AG04449 (cell line): ENCODE measurements at places on chromosomes 5 and 9.

DNA sequence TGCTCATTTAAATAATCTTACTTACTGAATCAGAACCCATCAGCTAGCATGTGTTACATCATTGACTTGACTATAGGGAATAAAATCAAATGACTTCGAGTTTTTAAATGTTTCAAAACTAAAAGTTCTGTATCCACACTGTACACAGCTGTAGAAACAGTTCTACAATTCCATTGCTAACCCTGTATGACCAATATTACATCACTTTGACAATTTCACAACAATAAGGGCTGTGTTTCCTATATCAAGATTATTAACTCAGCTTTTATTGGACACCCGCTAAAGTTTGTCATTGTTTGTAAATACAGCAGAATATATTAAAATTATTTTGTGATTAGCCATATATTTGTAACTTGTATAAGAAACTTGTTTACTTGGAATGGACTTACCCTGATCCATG lies 540.8 kb downstream of the PRELID2 start:
- no peak for DNase-seq

GRCh38 chr9:127305838-127306226 lies 41.3 kb downstream of the GARNL3 start:
- DNase-seq = no peak

DNA sequence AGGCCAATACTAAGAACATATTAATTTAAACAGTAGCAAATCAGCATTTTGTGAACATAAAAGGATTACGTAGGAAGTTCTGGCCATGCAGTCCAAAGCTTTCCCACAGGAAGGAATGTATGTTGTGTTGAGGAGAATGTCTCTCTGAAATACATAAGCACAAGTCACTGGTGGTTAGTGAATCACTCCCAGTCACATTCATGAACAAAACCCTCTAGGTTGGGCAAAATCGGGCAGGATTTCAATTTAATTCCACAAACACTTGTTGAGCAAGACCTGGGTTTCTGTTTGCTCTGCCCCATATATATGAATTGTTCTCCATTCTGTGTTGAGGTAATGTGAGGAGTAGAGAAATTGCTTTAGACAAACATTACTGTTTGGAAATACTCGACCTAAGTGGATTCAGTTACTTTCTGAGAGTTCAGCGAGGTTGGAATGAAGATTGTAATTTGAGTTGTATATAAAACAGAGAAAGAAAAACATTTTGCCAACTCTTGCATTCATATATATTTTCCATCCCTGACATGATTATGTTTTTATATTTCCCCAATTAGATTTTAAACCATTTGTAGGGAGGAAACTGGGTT lies 127.6 kb upstream of the RPS23 start:
- peak; percentile 100 for DNase-seq

GRCh38 chr5:164357395-164358033 lies 852.1 kb downstream of the MAT2B start:
- no peak for DNase-seq

- DNase-seq = no peak
These were observed 4.1 kb upstream of the HDHD3 start for GRCh38 chr9:113380869-113381378.

DNA sequence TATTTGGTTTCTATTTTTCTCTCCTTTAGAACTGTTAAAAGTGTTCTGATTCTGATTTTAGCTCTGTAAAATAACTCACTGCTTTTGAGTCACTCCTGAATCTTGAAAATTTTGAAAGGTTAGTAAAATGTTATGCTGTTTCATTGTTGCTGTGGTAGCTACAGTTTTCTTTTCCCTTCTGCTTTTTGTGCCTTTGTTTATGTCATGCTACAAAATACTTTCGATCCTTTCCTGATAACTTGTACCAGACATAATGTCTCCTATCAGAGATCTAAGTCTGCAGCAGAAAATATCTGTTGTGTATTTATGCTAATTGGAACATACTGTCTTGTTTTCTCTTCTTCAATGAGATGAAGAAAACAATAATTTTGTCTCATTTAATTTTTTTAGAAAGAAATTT lies 26.9 kb upstream of the CEP120 start:
- DNase-seq = no peak

GRCh38 chr9:18404434-18405029 lies 69.4 kb upstream of the ADAMTSL1 start:
- no peak for DNase-seq

DNA sequence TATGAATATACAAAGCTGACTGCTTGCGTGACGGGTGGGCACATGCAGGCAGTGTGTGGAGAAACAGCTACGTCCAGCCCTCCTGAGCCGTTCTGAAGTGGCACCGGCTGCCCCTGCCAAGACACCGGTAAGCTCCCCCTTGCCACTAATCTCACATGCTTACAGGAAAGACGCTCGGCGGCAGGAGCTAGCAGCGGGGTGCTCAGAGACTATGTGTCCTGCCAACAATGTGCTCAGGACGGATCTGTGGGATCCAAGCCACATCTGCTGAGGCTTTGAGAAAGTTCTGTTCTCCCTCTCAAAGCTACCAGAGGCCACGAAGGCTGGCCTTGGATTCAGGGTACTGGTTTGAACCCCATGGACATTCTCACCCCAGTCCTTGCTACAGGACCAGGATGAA lies 157.2 kb upstream of the PHYKPL start:
- DNase-seq = no peak

- no peak for DNase-seq
These were observed 39.5 kb upstream of the CFAP157 start for GRCh38 chr9:127667127-127667844.

- no peak for DNase-seq
These were observed 1141.1 kb upstream of the ACO1 start for GRCh38 chr9:31243386-31243785.

GRCh38 chr9:117104206-117104605 lies 310.7 kb downstream of the ASTN2 start:
- no peak for DNase-seq

DNA sequence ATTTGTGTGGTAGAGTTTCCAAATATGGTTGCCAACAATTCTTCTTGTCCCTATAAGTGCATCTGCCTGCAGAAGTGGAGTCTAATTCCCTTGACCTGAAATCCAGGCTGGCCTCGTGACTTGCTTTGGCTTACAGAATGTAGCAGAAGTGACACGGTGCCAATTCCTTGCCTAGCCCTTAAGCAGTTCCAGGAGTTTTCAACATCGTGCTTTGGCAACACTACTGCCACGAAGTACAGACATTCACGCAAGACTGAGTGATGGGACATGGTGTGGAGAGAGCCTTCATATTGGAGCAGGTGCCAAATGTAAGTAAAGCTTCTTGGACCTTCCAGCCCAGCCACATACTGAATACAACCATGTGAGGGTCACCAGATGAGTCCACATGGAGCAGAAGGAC lies 92.9 kb upstream of the NEK6 start:
- DNase-seq = no peak

DNA sequence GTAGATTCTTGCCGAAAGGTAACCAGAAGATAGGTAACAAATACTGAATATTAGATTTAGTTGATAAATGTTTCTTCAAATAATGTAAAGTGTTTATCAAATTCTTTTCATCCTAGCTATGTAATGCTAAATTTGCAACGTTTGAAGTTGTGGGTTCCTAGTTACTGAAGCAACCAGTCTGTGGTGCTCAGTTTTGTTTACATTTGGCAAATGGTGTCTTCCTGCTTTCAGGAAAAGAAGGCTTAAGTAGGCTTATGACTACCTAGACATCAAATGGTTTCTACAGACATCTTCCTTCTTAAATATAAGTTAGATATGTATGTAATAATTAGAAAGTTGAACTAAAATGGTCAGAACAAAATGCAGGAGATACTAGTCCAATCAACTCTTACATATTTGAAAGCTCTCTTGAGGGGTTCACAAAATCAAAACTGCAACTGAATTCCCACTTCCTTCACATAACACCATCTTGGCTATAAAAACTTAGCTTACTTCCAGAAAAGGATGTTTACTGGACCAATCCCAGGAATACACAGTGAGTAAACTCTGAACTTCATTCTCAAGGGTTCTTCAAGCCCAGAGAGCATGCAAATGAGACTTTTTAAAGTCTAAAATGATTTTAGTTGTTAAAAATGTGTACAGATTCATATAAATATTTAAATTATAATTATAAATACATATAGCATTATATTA lies 125.7 kb upstream of the ITGA1 start:
- no peak for DNase-seq

DNA sequence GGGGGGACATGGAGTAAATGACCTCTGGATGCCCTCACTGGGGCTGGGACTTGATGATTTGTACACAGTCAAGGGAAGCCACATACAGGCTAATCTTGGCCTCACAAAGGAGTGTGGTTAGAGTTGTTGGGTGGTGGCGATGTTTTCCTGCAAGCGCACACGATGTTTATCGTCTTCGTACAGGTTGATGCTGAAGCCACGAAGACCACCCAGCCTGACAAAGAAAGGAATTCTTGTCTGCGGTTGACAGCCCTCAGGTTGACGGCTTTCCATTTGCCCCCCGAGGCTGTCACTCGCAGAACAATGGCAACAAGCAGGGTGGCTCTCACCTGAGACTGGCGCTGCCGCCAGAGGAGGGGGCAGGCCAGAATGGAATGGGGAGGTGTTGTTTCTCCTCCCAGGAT lies 14.1 kb upstream of the XPA start:
- no peak for DNase-seq

GRCh38 chr5:171961117-171961516 lies 45.3 kb downstream of the FBXW11 start:
- no peak for DNase-seq

- DNase-seq = no peak
These were observed 33.7 kb downstream of the CENPP start for GRCh38 chr9:92359394-92359995.

- no peak for DNase-seq
These were observed 1.5 kb downstream of the SMARCA2 start for GRCh38 chr9:2016408-2017330.

GRCh38 chr5:9473624-9474023 lies 72.3 kb downstream of the SEMA5A start:
- no peak for DNase-seq

- DNase-seq = no peak
These were observed 3.6 kb downstream of the FGF18 start for GRCh38 chr5:171422902-171423663.

GRCh38 chr5:138459311-138459933 lies 5.9 kb upstream of the EGR1 start:
- no peak for DNase-seq

GRCh38 chr9:80491086-80491696 lies 919.4 kb downstream of the TLE4 start:
- no peak for DNase-seq

GRCh38 chr9:133986061-133986460 lies 6.1 kb downstream of the VAV2 start:
- DNase-seq = no peak

- DNase-seq = no peak
These were observed at the start of gene DBN1 for GRCh38 chr5:177473443-177474001. TSS of gene DBN1 (minus strand) at chr5:177473634. CDS start at chr5:177473521, 113 bp downstream.
